IPS DF 6.9 (cell line): ENCODE measurements at places on chromosomes 2 and 18.

- DNase-seq = no peak
Measured at GRCh38 chr2:159300586-159300985, 14.1 kb upstream of the WDSUB1 start.

DNA sequence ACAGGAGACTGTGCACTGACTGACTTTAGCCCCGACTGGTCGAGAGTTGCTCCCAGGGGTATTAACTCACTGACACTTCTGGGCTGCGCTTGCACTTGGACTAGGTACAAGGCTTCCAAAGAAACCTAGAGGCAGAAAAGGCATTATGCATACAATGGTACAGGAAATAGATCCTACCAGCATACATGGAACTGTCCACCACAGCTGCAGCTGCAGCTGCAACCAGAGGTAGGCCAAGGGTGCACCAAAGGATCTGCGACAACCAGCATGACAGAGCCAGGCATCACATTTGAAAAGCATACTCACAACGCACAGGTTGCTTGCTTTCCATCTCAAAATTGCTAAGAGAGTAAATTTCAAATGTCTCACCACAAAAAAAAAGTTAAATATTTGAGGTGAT is 22.6 kb upstream of the PGAP1 start:
- DNase-seq = no peak

GRCh38 chr2:82848285-82848684 is 1610.8 kb downstream of the SUCLG1 start:
- DNase-seq = no peak

- no peak for DNase-seq
Measured at GRCh38 chr2:38835015-38835601, 40.6 kb downstream of the DHX57 start.

GRCh38 chr2:71498261-71498701 is 44.9 kb downstream of the DYSF start:
- DNase-seq = no peak

DNA sequence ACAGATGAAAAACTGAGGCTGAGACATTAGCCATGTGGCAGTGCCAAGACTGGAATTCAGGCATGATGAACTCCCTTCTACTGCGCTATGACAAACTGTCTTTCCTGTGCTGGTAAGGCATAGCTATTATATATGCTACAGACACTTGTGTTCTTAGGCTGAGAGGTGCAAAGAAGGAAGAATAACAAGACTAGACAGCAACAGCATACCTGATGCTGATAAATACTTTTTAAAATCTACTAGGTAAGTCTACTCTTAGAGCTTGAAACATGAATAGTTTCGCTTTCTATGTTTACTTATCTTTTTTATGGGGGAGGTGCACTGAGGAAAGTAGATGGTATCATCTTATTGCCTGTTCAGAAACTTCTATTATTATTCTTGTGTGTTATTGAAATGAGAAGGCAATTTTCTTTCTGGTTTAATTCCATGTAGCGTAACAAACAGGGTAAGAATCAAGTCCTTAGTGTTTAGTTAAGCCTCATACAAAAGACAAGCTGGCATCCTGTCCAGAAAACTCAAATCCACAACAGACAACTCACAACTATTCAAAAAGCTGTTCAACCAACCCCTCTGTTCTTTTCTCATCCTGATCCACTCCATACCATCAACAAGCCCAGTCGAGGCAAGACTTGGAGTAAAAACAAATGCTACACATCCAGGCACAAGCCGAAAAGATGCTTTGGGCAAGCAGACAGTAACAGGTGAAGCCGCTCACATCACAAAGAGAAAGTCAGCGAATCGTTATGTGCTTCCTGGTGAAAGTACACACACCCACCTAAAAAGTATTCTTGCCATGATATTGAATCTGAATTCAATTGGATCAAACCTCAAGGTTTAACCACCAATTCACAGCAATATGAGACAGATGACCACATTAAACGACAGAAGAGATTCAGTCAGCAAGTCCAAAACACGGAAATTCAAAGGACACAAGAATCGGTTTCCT is 1.5 kb downstream of the TTC32 start:
- no peak for DNase-seq

DNA sequence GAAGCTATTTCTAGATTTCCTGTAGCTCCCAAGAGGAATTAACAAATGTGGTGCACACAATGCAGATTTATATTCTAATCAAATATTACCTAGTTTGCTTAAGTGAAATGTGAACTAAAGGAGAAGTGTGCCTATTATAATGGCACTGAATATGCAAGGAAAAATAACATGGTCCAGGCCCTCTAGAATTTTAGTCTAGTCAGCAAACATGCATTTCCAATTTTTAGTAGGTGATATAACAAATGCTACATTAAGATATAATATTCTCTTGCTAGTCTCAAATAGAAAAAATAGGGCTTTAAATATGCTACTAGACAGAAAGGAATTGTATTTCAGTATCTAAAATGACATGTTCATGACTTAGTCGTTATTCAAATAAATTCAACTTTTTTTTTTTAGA is 689.5 kb downstream of the TMEM182 start:
- no peak for DNase-seq

- DNase-seq = no peak
Measured at GRCh38 chr2:216404010-216404618, 8.2 kb upstream of the SMARCAL1 start.

GRCh38 chr2:186894478-186894877 is 45.5 kb upstream of the ZSWIM2 start:
- DNase-seq = no peak

- no peak for DNase-seq
Measured at GRCh38 chr2:231207734-231208133, 9.3 kb downstream of the ARMC9 start.

DNA sequence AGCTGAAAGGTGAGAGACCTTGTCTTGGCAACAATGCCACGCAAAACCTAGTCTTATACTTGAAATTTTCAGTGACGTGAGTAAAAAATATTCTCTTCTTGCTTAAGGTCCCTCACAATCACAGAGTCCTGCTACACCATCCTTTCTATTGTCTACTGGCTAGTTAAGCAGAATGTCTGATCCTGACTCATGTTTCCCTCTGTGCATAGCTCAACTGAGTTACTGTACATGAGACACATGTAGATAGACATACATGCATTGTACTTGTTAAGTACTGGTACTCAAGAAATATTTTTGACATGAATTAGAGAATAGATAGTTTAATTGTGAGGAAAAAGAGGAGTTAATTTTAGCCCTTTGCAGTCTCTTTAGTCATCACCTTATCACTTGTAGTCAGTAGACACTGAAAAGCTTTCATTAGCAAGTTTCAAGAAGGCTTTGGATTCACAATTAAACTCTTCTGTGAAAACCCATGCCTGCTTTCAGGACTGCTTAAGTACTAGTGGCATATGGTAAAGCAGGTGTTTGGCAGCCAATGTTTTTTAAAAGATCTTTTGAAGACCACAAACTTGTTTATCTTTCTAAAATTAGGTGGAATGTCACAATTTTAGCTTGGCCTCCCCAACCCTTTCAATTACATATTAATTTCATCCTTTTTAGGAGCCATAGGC is 158.7 kb upstream of the CCDC150 start:
- no peak for DNase-seq

DNA sequence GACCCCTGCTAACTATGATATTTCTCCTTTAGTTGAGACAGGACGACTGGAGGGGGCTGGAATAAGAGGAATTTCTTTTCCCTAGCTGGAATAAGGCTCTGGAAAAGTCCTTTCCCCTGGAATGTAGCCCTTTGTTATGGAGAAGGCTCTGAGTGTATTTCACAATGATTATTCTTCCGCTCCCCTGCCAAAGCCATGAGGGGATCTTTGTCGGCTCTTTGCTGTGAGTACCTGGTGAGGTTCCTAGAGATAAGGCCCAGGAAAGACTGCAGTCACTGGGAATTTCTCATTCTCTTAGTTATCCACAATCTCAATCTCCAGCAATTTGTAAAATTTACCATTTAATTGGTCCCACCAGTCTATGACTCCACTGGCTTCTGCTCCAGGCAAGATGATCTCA is 340.2 kb upstream of the HNRNPA3 start:
- peak; percentile 25 for DNase-seq

DNA sequence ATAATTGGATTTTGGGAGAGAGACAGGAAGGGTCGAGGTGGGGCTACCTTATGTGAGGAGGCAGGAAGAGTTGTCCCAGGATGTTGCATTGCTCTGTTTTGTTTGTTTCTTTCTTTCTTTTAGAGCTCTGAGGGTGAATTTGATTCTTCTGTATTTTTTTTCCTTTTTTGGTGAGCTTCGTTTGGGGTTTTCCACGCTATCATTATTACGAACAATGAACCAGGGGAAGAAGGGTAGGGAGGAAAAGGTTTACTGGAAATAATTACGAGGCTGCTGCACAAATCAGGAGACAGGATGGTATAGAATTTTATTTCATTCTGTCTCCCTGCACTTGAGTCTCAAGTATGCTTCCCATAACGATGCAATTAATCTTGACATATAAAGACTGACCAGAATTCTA is 51.4 kb upstream of the ZNF516 start:
- DNase-seq = no peak

DNA sequence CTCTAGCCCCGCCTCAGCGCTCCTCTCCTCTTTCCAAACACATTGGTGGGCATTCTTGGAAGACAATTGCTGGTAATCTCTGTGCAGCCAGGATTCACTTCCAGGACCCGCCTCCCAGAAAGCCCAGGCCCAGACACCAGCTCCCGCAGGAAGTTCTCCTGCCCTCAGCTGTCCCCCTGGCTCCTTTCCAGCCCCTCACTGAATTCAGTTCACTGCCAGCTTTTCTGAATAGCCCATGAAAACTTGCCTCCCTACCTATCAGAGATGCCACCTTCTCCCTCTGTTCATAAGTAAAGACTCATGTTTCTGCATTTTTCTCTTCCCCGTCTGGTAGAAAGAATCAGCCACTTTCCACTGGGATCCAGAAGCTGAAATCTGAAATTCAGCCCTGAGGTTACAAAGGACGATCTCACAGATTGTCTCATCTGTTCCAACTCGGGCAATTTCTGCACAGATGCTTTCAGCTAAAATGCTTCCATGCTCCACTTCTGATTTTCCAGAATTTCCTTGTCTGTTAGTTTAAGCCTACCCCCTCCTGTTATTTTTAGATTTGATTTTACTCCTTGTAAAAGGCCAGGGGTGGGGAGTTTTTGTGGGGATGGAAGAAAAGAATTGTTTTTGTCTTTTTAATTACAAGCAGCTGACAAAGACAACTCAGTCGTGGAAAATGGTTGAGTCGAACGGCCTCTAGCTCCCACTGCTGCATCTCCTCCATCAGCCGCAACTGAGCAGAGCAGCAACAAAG is 98.1 kb downstream of the SP3 start:
- DNase-seq = no peak

DNA sequence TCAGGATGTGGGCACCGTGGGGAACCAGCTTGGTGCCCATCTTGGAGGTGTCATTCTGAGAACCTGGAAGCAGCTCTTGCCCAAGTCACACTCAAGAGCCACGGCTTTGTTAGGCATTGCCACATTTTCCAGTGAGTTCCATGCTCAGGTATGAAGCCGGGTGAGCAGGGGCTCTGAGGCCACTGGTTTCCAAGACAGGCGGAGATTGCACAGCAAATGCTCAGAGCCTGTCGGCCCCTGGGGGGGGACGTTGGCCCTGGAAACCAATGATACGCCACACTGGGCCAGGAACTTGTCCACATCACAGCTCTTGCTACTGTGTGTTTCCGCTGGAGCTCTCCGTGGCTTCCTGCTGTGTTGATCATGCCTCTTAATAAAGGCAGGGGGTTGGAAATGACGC is 52.5 kb upstream of the SALL3 start:
- no peak for DNase-seq

- no peak for DNase-seq
Measured at GRCh38 chr18:34128436-34128835, 96.3 kb downstream of the NOL4 start.

GRCh38 chr2:195594248-195594647 is 62.8 kb upstream of the SLC39A10 start:
- no peak for DNase-seq

DNA sequence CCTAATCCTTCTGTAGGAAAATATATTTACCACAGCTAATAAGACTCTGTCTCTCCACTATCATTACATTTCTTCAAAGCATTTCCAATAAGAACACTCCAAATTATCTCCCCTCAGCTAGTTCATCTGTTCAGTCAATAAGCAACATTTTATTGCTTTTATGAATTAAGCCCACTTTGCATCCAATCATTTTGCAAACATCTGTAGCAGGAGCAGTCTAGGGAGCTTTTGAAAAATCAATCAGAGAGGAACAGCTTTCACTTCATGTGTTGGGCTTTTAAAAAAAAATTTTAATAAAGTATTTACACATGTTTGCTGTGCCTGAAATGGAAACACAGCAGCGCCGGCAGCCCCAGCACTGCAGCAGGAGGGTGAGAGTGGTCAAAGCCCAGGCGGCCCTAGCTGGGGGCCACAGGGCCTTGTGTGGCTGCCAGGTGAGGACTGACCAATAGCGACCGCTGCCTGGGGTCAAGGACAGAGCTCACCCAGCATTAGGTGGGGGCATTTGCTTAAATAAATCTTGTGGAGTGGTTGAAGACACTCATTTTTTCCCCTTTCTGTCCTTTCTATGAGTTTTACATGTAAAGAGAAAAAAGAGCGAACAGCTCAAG is 250.7 kb downstream of the RNF144A start:
- DNase-seq = no peak

GRCh38 chr2:96308248-96308647 is 2.9 kb upstream of the SNRNP200 start:
- DNase-seq = no peak

GRCh38 chr2:185006481-185006880 is 408.2 kb downstream of the ZNF804A start:
- DNase-seq = peak; percentile 25

DNA sequence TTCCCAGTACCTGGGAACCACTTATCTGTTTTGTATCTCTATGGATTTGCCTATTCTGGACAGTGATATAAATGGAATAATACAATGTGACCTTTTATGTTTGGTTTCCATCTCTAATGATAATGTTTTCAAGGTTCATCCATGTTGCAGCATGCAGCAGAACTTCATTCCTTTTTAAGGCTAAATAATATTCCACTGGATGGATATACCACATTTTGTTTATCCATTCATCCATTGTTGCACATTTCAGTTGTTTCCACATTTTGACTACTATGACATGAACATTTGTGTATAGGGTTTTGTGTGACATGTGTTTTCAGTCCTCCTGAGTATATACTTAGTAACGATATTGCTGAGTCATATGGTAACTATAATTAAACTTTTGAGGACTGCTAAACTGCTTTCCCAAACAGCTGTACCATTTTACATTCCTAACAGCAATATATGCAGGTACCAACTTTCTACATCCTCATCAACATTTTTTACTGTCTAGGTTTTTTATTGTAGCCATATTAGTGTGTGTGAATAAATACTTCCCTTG is 17.7 kb upstream of the MARCHF7 start:
- no peak for DNase-seq

DNA sequence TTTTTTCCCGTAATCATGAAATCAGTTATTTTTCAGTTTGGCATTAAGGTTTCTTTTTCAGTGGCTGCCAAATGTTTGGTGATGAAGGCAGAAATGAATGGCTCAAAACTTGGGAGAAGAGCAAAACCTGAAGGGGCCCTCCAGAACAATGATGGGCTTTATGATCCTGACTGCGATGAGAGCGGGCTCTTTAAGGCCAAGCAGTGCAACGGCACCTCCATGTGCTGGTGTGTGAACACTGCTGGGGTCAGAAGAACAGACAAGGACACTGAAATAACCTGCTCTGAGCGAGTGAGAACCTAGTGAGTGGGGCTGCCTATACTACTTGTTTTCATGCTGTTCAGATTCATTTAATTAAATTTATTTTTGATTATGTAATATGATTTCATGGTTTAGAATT is 29.2 kb upstream of the MSH2 start:
- no peak for DNase-seq

GRCh38 chr2:234989183-234989701 is 37.4 kb downstream of the SH3BP4 start:
- no peak for DNase-seq

GRCh38 chr2:239288951-239289511 is 111.8 kb downstream of the HDAC4 start:
- DNase-seq = no peak

GRCh38 chr2:133737242-133737993 is 169.2 kb upstream of the NCKAP5 start:
- DNase-seq = no peak
